ENCODE measurements at places on chromosomes 3 and 15. TPM values are rescaled to one million over a fixed set of nuclear protein-coding genes. Genes with fewer than 3 reads are reported as not detected.

- DNase-seq = no peak
Measured at GRCh38 chr3:64151342-64151871, 73.9 kb downstream of the PRICKLE2 start.

- no peak for DNase-seq
Measured at GRCh38 chr3:123678108-123678511, 93.3 kb upstream of the HACD2 start.

The SOX14 gene
- total RNA-seq = not detected

DNA sequence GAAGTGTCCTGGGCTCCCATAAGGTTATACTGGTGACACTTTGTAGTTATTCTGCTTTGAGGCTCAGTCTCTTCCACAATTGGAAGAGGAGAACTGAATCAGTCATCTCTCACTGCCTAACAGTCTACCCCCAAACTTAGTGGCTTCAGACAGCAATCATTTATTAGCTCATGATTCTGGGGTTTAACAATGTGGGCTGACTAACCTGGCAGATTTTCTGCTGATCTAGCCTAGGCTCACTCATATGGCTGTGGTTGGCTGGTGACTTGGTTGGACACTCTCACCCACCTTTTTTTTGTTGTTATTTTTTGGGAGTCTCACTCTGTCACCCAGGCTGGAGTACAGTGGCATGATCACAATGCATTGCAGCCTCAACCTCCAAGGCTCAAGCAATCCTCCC lies 7.1 kb downstream of the GPD1L start:
- DNase-seq = no peak

DNA sequence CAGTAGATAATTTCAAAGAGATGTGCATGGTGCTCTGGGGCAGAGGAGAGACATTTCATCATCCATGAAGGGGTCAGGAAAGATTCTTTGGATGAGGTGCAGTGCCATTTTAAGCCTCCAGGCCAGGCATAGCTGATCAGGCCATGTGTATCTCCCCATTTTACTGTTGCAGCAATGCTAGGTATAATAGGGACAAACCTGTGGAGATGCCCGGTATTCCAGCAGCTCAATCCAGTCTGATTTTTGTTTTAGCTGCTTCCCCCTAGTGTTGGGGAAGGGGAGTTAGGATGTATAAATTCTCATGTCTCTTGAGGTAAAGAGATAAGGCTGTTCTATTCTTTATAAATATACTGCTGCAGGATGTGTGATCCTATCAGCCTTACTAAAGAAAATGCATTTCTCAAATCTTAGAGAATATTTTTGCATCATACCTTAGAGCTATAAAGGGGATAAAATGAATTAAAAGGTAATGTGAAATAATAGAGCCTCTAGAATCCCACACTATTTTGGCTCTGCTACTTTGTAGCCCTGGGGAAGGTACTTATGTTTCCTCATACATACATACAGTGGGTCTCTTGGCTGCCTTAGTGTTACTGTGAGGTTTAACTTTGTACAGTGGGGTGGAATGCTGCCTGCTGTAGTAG lies 5.2 kb downstream of the CDV3 start:
- DNase-seq = no peak

The NRROS gene
- not detected for total RNA-seq

DNA sequence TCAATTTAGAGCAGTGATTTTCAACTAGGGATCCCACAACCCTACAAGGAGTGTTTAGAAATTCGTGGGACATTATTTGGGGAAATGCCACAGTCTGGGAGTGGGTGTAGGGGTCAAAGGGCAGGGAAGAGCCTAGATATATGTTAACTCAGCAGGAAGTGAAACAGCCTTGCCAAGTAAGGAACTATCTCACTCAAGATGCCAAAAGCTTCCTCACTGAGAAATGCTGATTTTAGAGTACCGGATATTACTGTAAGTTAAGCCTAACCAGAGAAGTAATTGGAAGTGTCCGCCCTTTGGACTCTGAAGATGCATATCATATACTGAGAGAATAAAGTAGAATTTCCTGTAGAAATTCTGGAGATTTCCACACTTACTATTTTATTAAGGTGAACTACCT lies 158.6 kb downstream of the BBX start:
- DNase-seq = no peak

The GPR62 gene
- not detected for total RNA-seq

DNA sequence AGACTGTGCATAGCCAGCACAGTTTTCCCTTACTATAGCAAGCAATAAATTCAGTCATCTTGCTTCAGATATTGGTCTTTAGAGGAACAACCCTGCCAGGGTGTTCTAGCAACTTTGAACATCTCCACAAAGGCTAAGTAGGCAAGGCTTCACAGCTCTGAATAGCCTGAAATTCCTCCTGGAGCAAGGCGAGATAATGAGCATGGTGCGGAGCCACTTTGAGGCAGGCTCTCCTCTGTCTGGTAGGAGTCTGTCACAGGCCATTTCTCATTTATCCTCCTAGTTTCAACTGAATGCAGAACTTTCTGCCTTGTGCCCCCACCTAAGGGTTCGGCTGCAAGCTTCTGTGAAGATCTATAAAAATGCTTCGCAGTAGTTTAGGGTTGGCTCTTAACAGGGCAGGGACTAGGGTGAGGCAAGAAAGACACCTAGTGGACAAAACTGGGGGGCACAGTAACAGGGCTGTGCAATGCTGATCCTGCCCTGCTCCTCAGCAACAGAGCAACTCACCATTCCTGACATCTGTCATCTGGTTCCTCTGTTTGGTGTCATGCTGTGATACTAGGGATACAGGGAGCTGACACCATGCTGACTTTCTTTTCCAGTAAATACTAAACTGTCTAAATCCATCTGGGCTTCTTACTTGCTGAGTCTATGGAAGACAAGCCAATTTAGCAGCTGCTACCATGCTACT lies 16.6 kb upstream of the EHHADH start:
- no peak for DNase-seq

The XIRP1 gene
- 1.9 TPM for total RNA-seq

DNA sequence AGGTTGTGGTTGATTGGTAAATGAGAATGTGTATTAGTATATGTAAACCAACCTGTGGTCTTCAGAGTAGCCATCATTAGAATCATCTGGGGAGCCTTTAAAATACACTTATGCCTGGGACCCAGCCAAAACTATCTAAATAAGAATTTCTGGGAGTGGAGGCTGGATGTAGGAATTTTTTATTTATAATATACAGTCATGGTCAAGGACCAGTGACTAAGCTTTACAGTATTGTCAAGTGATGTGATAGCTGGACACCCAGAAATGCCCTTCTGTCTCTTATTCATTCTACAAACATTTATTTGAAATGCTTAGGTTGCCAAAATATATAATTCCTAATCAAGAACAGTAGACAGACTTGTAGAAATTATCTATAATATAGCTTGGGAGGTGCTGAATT lies 132.2 kb downstream of the MBNL1 start:
- DNase-seq = peak; percentile 64

DNA sequence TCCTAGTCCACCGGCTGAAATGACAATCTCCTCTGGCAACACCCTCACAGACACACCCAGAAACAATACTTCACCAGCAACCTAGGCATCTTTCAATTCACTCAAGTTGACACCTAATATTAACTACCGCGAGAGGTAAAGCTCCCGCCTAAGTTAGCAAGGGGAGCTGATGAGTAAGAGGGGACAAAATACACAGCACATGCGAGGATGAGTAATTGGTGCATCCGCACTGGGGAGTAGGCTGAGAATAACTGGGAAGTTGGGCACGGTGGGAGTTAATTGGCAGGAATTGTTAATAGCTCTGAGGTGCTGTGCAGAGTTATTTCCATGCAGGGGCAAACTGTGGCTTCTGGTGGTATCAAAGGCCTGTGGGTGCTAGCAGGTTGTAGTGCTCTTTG lies 14.5 kb upstream of the PLD1 start:
- no peak for DNase-seq

GRCh38 chr15:36591536-36592411 lies 12.3 kb downstream of the CDIN1 start:
- DNase-seq = no peak

The RPL22L1 gene
- total RNA-seq = 38.9 TPM

GRCh38 chr15:101013769-101014675 lies 94.9 kb downstream of the LRRK1 start:
- DNase-seq = no peak

Measured in SJSA1 (cell line).